Esophagus squamous epithelium (tissue), 5 donors: ENCODE measurements at places on chromosomes 11 and 22.

- DNase-seq = no peak
These were observed 89.6 kb downstream of the FANCF start for GRCh38 chr11:22536071-22536470.

GRCh38 chr11:107916671-107917241 lies 11.5 kb upstream of the RAB39A start:
- no peak for DNase-seq

DNA sequence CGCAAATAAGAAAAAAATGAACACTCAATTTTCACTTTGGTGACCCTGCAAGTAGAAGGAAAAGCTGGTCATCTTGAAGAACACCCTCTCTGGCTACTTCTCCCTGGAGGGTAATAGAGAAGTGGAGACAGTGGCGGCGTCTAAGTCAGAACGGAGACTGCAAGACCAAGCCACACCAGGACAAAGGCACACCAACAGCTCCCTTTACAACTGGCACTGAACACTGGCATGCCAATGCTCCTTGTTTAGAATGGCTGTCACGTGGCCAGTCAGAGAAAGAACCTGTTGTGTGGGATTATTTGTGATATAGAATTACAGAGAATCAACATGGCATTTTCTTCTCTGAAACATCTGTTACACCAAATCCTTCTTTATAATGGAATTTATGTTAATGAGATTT lies 61.3 kb upstream of the YPEL1 start:
- no peak for DNase-seq

GRCh38 chr11:122882189-122882856 lies at the start of gene JHY:
JHY (plus strand) TSS chr11:122882759; CDS start chr11:122885850, 3,091 bp downstream.
- DNase-seq = no peak

GRCh38 chr11:117597071-117597470 lies 199.9 kb downstream of the DSCAML1 start:
- DNase-seq = no peak

DNA sequence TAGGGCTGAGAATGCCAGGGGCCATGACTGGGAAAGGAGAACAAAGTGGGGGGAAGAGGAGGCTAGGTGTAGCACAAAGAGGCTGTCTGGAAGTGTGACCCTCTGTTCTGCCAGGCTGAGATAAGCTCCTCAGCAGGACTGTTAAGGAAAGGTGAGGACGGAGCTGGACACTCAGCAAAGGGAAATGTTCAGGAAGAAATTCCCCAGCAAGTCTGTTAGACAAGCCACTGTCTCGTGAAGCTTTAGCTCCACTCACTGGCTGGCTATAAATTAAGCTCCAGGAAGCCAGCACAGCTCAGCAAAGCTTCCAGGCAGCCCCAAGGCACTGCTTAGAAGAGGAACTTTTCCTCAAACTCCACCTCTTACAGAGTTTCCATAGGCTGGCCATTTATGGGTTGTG lies 181.2 kb upstream of the API5 start:
- no peak for DNase-seq

DNA sequence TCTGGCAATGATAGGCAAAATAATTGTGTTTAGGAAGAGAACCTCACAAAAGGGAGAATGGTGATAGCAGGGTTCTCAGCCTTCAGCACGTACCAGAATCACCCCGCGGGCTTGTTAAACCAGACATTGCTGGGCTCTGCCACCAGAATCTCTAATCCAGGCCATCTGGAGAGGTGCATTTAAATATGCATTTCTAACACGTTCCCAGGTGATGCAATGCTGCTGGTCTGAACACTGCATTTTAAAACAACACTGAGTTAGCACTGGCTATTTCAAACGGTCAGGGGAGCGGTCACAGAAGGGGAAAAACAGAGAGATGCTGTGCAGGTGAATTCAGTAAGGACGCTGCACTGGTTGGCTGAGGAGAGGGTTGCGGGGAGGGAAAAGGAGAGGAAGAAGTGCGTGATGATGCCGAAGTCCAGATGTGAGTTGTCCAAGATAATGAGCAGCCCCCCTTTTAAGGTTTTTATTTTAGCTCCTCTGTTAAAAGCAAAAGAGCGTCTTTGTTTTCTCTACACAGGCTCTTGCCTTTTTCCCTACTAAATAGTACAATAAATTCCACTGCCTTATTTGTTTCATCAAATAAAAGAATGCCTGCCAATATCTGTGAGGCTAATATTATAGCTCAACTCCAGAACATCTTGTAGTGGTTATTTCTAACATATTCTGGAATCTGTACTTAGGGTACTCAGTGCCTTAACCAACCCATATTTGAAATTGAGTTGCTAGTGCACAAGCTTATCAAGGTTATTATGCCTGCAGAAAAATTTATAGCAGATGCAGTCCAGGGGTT lies 109.6 kb upstream of the POU2AF2 start:
- DNase-seq = no peak

- DNase-seq = no peak
These were observed 660.3 kb downstream of the TBC1D22A start for GRCh38 chr22:47422736-47423135.
